NCI-H226 (cell line): ENCODE measurements at places on chromosomes 4 and X.

DNA sequence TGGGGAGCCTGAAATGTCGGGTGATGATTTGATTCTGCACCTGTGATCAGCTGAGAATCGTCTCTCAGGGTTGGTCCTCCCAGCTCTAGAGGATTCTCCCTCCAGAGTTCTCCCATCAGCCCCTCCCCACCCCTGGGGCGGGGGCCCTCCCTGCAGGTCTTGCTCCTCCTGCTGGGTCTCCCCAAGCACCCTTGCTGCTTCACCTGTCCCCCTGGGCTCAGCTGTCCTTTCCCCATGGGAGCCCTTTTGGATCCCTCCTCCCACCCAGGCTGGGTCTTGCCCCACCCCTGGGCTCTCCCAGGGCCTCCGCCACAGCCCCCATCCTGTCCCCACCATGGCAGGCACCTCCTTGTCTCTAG lies 22.2 kb downstream of the PSAPL1 start:
- DNase-seq: no peak

GRCh38 chrX:119062750-119063374 lies 9.9 kb upstream of the CT47C1 start:
- peak; percentile 1 for DNase-seq

GRCh38 chr4:53586121-53586816 lies 5.0 kb downstream of the LNX1 start:
- DNase-seq: peak; percentile 20

DNA sequence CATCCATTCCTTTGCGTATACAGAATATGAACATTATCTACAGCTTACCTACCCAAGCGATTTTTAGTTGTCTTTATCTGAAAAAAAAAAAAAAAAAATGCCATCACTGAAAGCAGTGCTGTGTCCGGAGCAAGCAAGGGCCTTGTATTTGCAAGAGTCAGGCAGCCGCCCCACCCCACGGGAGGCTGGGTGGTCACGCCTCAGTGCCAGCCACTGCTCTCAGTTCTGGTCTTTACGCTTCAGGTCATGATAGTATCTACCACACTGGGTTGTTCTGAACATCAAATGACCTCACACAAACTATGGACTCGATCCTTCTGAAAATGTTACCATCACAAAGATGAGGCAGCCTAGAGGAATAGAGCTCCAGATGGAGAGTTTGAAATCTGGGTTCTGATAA lies 62.7 kb upstream of the HELT start:
- no peak for DNase-seq

- DNase-seq: no peak
Observed at GRCh38 chrX:111568354-111568753, 56.9 kb downstream of the SERTM2 start.

DNA sequence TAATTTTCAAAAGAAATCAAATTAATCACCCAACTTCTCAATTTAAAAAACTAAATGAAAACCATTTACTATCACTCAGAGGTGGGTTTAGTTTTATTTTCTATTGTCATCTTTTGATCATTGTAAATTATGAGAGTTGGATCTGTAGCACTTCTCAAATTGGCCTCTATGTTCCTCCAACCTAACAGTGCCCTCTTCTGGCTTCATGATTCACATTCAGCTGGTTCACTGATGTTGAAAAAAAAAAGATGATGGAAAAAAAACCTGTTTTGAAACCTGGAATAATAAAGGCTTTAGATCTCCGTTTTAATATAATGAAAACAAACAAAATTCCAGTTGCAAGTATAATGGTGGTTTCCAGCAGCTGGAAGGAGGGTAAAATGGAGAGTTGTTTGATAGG lies 2.4 kb upstream of the NBDY start:
- no peak for DNase-seq

- DNase-seq: no peak
Observed at GRCh38 chr4:58636381-58636780, 1526.2 kb upstream of the IGFBP7 start.

GRCh38 chr4:56979421-56980072 lies 851 bp downstream of the POLR2B start:
- DNase-seq: no peak

DNA sequence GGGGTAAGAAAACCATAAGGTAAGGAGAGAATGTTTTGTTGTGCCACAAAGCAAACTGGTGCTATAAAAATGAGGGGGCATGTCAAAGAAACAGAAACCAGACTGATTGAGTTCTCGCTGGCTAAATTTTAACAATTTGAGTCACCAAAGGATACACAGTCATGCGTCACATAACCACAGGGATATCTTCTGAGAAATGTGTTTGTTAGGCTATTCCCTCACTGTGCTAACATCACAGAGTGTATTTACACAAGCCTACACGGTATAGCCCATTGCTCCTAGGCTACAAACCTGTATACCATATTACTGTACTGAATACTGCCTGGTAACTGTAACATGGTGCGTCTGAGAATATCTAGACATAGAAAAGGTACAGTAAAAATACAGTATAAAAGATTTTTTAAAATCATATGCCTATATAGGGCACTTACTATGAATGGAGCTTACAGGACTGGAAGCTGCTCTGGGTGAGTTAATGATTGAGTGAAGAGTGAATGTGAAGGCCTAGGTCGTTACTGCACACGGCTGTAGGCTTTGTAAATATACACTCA lies 50.1 kb downstream of the FBXW7 start:
- DNase-seq: no peak

DNA sequence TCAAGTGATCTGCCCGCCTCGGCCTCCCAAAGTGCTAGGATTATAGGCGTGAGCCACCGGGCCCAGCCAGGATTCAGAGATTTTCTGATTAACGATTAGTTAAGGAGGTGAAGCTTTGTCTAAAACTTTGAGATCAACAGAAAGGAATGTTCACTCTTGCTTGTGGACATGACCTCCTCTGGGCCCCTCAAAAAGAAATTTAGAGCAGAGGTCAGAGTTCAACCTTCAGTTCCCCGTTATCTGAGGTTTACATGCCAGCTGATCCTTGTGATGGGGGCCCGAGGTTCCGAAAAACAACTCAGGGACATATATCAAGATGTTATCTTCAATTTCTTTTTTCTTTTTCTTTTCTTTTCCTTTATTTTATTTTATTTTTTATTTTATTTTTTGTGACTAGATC lies 54.6 kb downstream of the DDX3X start:
- DNase-seq: no peak

DNA sequence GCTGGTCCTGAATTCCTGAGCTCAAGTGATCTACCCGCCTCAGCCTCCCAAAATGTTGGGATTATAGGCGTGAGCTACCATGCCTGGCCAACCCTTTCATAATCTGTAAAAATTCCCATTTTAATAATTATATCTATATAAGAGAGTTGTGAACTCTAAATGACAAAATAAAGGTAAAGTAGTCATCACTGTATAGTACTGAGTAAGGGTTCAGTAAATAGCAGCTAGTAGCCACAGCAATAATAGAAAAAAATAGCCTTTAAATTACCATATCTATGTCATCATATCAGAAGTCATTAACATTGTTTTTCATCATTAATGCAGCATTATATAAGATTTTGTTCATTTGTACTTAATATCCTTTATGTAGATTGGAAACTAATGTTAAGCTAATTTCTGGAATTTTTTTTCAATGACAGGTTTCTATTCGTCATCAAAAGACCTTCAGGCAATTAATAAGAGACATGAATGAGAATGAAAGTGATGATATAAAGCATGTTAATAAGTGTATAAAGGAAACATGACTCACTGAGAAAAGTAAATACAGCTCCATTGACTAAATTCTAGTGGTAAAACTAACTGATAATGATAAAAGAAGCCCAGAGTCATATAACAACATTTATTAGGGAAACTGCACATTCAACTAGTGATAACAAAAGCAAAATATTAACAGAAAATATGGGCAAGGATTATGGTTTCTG lies 85.9 kb upstream of the UGT8 start:
- DNase-seq: peak; percentile 4

GRCh38 chr4:74738464-74739143 lies 55.7 kb downstream of the BTC start:
- DNase-seq: no peak

- no peak for DNase-seq
Observed at GRCh38 chrX:75596178-75596577, 73.3 kb upstream of the ZDHHC15 start.

GRCh38 chr4:130563185-130563888 lies 1467.4 kb downstream of the C4orf33 start:
- DNase-seq: no peak

DNA sequence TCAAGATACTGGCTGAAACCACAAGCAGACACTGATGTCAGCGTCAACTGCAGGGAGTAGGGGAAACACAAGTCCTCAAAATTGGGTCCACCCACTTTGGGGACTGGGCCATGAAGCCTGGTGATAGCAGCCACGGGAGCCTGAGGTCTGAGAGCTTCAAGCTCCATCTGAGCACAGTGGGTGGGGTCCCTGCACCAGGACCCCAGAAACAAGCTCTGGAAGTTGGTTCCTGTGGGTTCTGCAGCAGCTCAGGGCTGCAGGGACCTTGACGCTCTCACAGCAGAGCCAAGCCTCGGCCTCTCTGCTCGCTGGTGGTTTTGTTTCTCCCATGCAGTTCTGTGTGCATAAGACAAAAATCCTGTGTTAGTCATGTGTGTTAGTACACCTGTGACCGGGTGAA lies 54.5 kb downstream of the CPLX1 start:
- DNase-seq: no peak

GRCh38 chr4:83890231-83890630 lies 354.3 kb downstream of the GPAT3 start:
- DNase-seq: no peak

DNA sequence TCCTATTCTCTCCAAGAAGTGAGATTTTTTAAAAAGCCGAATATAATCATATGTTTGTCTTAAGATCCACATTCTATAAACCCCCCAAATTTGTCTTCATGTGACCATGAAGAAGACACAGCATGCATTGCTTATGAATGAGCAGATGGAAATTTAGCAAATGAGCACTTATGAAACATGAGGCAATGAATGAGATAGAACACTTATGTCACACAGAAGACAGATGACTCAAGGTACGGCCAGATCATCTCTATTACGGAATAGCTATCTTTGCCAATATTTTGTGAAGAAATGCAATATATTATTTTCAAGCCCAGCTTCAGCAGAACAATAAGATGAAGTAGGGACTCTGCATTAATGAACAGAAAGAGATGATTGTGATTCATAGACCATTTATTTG lies 21.4 kb downstream of the PHEX start:
- DNase-seq: no peak

- DNase-seq: no peak
Observed at GRCh38 chr4:77742054-77742453, 77.1 kb downstream of the CNOT6L start.

GRCh38 chr4:153468587-153468986 lies 2.4 kb downstream of the TMEM131L start:
- no peak for DNase-seq

DNA sequence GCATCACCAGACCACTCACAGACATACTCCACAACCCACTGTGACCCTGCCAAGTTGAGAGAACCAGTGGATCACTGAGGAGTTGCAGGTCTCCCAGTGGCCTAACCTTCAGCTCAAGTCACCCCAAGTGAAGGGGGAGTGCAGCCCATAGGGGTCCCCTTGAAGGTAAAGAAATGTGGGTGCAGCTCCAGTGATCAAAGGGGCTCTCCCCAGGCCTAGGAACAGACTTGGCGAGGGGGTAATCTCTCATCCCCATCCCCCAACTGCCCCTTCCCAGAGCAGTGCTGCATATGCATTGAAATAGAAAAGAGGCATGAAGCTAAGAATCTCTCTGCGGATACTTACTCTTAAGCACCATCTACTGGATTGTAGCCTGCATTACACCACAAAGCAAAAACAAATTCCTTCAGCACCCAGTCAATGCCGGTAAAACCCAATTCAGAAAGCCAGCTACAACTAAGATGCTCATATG lies 27.0 kb downstream of the MAGEE1 start:
- no peak for DNase-seq

DNA sequence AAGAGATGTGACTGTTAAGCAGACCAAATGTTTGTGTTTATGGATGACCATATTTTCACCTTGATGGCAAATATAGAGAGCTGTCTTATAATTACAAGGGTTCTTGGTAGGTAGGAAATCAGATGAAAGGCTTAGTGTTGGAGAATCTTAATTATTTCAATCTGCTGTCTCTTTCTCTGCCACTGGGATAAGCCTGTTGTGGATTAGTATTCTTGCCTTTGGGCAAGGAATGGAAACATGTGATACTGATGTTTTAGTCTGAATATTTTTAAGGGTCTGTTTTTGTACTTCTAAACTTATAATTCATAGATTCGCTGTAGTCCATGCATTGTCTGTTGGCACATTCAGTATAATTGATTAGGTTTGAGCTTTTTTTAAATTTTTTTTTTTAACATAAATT lies 23.7 kb upstream of the NUDT6 start:
- DNase-seq: no peak

DNA sequence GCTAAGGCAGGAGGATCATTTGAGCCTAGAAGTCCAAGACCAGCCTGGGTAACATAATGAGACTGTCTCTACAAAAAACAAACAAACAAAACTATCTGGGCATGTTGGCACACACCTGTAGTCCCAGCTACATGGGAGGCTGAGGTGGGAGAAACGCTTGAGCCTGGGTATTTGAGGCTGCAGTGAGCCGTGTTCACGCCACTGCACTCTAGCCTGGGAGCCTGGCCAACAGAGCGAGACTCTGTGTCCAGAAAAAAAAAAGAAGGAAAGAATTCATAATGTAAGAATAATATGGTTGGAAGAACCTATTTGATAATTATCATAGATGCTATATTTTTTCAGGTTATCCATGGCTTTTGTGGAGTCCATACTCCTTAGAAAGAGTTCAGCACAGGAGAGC lies 26.0 kb upstream of the DCHS2 start:
- DNase-seq: no peak

GRCh38 chrX:12488220-12488619 lies 303.0 kb upstream of the PRPS2 start:
- DNase-seq: no peak

- no peak for DNase-seq
Observed at GRCh38 chr4:41882625-41883347, 52.4 kb upstream of the TMEM33 start.

DNA sequence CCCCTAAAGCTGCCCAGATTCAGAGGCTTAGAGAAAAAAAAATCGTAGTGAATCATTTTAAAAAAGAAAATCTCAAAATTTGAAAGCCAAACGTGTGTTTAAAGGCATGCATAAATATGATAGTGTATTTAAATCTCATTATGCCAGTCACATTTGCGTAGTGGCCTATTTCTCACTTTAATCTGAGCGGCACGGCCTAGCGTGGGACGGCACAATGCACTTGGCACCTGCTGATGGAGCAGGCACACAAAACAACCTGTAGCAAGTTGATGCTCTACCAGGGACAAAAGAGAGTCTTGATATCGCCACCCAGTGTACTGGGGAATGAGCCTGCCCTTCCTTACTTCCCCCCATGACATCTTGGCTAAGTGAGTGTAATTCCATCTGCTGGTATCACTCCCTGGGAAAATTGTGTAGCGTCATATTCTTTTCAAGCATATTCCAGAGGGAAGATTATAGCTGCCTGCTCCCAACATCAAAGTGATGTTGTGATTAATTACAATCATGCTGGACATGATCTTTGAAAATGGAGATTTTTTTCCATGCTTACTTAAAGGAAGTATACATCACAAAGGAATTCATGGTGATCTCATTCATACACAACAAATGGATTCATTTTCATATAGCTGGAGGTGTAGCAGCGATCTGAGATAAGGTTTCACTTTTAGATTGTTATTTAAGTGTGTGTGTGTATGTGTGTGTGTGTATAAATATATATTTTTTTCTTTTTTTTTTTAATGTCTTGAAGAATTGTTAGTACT lies 138.8 kb downstream of the DCTD start:
- DNase-seq: peak; percentile 24
